ENCODE measurements at places on chromosomes 6 and 20.

DNA sequence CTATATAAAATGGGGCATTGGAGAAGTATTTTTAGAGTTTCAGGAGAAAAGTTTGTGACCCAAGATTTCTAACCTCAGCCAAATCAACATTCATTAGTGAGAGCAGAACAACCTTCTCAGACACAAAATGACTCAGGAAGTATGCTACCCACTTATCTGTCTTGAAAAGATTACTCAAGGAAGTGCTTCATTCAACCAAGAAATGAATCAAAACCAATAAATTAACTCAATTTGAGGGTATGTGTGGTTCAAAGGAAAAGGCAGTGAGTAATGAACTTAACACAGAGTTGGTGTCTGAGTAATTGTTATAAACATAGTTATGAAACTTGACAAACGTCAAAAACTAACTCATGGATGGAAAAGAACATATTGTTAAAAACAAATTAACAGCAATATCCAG lies 227.6 kb downstream of the HAO1 start:
- no peak for DNase-seq

GRCh38 chr6:45915780-45916468 lies 99.7 kb downstream of the CLIC5 start:
- DNase-seq = no peak

DNA sequence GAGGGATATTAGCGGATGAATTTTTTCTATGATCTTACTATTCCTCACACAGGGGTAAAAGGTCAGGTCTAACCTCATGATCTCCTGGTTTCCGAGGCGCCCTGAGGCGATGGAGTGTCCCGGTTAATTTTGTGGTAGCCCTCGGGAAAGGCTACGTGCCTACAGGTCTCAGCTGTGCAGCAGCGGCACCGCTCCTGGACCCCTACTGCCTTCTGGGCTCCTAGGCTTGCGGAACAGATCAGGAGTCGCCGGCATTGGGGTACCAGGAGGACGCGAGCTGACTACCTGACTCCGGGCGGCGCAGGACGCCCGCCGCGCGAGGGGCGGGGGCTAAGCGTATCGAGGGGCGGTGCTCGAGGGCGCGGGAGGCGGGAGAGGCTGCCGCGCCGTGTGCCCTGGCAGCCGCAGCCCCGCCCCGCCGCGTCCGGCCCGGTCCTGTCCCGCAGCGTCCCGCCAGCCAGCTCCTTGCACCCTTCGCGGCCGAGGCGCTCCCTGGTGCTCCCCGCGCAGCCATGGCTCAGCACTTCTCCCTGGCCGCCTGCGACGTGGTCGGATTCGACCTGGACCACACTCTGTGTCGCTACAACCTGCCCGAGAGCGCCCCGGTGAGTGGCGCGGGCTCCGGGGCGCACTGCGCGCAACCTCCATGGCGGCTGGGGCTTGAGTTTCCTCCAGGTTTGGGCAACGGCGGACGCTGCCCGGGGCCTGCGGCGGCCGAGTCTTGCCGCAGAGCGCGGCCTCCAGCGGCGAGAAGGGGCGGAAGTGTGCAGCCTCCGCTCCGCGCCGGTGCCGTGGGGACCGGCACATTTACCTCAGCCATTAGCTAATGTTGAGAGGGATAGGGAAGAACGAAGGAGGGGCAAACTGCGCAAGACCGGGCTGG lies at the start of gene NT5DC1:
NT5DC1 (plus strand) TSS at position 435 of the 883 bp plus-strand sequence; CDS start at position 513, 78 bp downstream.
- DNase-seq = peak; percentile 87

DNA sequence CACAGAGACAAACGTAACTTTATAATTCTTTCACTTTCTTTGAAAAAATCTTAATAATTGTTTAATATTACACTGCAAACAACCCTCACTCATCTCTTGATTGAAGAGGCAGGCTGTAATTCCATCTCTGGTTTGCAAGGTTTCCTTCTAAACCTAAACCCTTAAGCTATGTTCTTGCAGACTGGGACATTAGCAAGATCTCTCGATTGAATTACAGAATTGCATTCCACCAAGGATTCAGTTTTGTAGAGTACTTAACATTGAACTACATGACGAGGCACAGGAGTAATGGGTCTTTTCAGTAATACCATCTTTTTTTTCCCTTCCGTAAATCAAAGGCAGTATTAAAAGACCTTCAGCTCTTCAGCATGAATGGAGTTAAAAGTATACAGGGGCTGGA lies 111.6 kb upstream of the EEF1E1 start:
- DNase-seq = no peak

- peak; percentile 88 for DNase-seq
These were observed 452 bp downstream of the TRAF3IP2 start for GRCh38 chr6:111605100-111605751.

GRCh38 chr6:1910621-1911407 lies 301.1 kb downstream of the FOXC1 start:
- no peak for DNase-seq

- no peak for DNase-seq
These were observed 805.8 kb upstream of the GJE1 start for GRCh38 chr6:141326925-141327324.

DNA sequence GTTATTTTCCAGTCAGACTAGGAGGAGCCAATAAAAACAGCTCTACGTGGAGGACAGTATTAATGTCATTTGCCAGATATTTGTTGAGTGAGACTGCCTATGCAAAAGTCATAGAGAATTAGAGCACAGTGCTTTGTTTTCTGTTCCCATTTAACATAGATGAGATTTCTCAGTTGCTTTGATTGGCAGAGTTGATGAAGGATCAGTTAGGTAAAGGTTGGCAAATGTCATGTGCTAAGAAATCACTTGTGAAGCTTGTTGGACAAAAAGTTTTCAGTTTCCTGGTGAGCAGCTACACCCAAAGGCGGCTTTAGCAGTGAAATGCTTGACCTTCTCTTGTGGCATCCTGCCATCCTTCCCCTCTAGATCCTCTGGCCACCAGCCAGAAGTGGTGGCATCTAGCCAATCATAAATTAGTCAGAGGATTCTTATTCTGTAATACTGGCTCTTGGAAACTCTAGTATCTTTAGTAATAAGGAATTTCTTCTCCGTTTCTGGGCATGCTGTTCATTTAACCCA lies 37.0 kb downstream of the BCKDHB start:
- DNase-seq = peak; percentile 62

DNA sequence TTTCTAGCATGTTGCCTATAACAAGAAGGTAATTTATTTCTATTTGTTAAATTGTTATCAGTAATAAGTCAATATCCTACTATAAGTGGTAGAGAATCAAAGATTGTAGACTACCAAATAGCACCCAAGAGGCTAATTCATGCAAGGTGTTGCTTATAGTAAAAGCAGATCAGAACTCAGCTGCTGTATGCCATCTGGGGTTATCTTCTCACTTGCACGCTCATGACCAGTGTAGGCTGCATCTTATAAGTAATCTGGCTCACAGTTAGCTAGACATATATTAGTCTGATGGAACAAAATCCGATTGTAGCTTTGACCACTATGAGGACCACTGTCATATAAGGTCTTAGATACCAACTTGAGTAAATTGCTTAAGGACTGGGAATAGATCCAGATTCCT lies 17.0 kb downstream of the TOP1 start:
- DNase-seq = no peak

DNA sequence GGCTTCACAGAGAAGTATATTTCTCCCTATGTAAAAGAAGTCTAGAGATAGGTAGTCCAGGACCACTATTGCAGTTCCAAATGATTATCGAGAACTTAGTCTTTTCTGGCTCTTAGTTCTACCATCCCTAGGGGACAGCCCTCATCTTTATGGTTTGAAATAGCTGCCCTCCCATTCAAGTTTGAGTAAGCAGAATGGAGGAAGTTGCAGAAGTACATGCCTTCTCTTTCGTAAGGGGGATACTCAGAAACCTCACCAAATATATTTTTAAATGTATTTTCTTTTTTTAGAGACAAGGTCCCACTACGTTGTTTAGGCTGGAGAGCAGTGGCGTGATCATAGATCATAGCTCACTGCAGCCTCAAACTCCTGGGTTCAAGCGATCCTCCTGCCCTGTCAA lies 236.8 kb upstream of the RREB1 start:
- no peak for DNase-seq

GRCh38 chr6:45512717-45513116 lies 135.0 kb upstream of the SUPT3H start:
- DNase-seq = no peak

DNA sequence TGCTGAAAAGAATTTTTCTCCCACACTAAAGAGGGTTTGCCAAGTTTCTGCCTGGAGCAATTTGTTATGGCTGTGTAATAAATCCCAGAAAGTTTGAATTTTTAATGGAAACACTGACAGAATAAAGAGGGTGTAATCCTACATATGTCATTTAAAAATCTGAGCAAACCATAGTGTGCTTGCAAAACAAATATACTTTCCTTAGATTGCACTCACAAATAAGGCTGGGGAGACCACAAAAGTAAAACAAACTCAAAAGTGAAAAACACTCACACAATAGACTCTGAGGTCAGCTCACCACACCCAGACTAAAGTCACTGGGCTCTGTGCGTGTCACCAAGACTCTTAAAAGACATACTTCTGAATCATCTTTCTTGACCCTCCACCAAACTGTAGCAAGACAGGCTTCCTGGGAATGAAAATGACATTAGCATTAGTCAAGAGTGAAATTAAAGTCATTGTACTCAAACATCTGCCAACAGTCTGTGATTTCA lies 4.8 kb upstream of the ATXN1 start:
- no peak for DNase-seq

DNA sequence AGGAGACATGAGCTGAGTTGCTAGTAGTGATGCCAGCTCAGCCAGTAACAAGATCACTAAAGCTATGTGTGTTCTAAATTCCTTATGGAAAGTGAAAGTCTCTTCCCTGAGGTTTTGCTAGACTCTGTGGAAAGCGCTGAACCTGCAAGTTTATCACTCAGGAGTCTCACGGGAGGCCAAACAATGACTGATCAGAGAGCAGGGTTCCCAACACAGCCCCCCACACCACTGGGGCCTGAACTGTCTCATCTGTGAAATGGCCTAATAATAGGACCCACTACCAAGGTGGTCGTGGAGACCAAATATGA lies 19.9 kb downstream of the ACSS1 start:
- DNase-seq = no peak

- DNase-seq = peak; percentile 69
These were observed 6.8 kb upstream of the SULF2 start for GRCh38 chr20:47792021-47792618.

- no peak for DNase-seq
These were observed 160.9 kb downstream of the CD83 start for GRCh38 chr6:14278446-14278845.

- no peak for DNase-seq
These were observed 210.9 kb upstream of the MANEA start for GRCh38 chr6:95366414-95366813.

DNA sequence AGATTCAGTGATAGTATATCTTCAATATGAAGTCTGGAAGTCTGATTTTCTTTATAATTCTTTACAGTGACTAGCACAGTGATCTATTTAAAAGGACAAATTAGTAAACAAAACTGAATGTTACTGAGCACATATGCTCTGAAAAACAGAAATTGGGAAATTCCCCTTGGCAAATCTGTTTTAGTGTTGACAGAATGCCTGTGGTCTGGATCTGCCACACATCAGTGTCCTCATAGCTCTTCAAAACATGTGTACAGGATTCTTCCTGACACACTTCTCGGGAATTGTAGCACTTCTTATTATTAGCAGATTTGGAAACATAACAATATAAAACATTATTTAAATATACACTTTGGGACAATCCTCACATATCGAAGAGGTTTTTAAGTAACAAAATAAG lies 354.3 kb downstream of the COL12A1 start:
- no peak for DNase-seq

- DNase-seq = no peak
These were observed 142.3 kb upstream of the SLC22A16 start for GRCh38 chr6:110618591-110619267.

DNA sequence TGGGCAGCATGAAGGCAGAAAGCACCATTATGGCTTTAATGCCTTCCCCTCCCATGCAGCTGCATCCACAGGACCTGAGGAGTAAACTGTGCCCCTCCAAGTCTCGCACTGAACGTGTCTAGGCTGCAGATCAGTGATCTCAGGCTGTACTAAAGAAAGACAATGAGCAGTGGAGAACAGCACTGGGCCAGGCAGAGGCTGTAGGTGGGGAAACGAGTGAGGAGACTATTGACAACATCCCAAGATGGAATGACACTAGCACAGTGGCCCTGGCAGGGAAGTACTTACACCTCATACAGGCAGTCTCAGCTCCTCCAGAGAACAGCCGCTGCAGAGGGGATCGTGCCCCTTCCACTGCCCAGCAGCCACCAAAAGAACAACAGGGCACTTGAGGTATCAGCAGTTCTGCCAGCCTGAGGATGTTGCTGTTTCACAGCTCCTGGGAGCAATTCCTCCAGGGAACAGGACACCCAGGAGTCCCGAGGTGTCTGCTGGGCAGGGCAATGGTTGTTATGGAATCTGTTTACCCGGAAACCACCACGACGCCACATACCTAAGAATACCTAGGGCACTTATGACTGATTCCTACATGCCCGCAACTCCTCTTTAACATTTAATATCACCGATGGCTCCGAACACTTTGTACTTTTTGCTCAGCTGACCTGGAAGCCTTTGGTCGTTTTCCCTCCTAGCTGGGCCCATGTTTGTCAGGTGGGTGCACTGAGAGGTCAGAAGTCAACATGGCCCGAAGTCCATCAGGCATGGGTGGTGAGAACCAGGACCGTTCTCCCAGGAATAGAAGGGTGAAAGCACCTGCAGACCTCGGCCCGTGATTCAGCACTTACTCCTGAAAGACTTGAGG lies 79.1 kb downstream of the SLC22A23 start:
- no peak for DNase-seq

- DNase-seq = no peak
These were observed 927.4 kb downstream of the KIF16B start for GRCh38 chr20:15645816-15646215.

DNA sequence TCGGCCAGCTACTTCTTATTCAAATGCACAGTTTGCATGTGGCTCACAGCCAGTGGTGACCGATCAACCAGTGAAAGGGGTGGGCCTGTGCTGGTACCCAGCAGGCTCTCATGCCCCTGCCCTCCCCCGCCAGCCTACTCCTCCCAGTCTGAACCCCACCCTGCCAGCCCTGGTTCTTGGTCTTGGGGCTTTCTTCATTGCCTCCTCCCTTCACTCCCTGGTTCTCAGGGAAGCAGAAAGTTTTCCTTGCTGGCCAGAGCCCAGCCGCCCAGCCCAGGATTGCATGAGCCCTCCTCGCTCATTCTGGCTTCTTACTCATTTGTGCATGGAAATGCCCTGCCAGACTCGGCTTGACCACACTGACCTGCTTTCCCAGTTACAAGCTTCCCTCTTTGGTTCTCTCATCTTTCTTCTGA lies 40.8 kb downstream of the KCNK17 start:
- DNase-seq = no peak

DNA sequence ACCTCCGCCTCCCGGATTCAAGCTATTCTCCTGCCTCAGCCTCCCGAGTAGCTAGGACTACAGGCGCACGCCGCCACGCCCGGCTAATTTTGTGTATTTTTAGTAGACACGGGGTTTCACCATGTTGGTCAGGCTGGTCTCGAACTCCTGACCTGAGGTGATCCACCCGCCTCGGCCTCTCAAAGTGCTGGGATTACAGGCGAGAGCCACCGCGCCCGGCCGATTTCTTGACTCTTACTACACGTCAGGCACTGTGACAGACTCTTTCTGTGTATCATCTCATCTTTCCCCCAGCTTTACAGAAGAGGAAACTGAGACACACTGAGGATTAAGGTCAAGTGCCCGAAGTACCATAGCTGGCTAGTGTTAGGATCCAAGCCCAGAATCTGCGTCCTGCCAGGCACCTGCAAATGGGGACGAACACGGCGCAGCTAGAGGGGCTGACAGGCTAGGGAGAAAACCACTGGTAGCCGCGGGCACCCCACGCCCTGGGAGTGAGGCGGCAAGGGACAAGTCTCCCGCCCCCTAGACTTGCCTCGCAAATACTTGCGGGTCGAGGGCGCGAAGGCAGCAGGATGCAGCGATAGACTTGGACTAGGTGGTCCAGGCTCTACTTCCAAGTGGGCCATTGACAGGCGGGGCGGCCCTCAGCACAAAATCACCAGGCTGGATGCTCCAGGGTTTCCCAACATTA lies 1.1 kb upstream of the TAF8 start:
- no peak for DNase-seq
